Stimulated activated CD8-positive, alpha-beta memory T cell treated with anti-CD3 and anti-CD28 coated beads, Interleukin-15, amount 100 ng/mL, for 1 hour (primary cell): ENCODE measurements at places on chromosomes 13 and 19.

GRCh38 chr13:26062853-26063444, 11.1 kb upstream of the SHISA2 start:
- no peak for DNase-seq

- DNase-seq, result no peak
Measured at GRCh38 chr13:60836821-60837220, 439.8 kb downstream of the TDRD3 start.

DNA sequence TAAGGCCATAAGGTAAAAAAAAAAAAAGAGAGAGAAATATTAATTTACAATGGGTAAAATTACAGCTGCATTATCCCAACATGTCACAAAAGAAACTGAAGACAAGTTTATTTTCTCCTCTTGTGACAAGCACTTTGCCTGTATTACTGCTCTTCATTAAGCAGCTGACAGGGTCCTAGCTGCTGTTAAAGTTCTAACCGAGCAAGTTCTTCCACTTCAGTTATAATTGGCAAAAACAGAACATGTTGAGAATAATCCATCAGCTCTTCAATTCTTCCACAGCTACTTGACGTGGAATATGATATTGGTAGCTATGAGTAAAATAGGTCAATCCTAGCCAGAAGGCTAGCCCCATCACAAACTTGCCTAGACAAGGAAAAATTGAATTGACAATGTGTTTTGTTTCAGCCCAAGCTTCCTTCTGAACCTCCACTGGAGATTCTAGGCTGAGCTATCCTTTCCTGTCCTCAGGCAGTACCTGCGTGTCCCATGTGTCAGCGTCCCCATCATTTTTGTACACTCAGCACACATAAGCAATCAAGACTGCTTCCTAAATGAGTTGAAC, 32.2 kb upstream of the DOCK9 start:
- no peak for DNase-seq

- no peak for DNase-seq
Measured at GRCh38 chr13:96581741-96582140, 412.5 kb downstream of the OXGR1 start.

DNA sequence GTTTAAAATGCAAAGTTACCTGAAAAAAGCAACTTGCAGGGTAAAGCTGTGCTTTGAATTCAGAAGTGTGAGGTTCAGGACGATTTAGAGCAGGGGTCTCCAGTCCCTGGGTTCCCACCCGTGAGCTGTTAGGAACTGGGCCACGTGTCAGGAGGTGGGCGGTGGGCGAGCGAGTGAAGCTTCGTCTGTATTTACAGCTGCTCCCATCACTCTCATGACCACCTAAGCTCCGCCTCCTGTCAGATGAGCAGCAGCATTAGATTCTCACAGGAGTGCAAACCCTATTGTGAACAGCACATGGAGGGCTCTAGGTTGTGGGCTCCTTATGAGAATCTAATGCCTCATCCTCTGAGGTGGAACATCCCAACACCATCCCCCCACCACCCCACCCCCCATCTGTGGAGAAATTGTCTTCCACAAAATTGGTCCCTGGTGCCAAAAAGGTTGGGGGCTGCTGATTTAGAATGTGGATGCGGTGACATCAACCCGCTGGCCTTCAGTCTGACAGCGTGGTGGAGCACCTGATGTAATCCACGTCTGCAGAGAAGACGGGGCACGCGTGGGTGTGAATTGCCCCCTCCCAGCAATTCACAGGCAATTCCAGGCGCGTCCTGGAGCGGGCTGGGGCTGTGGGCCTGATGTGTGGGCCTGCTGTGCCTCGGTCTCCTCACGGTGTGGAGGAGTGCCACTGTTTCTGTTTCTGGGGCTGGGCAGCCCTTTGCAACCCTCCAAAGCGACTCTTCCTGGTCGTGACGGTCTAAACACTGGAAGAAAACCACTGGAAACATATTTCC, 214.0 kb upstream of the SOX1 start:
- no peak for DNase-seq

GRCh38 chr13:24511019-24511815, 1.4 kb downstream of the PARP4 start:
- no peak for DNase-seq

- no peak for DNase-seq
Measured at GRCh38 chr13:112819816-112820215, 130.0 kb downstream of the ATP11A start.

- DNase-seq, result no peak
Measured at GRCh38 chr19:30102666-30103065, 160.6 kb downstream of the URI1 start.

DNA sequence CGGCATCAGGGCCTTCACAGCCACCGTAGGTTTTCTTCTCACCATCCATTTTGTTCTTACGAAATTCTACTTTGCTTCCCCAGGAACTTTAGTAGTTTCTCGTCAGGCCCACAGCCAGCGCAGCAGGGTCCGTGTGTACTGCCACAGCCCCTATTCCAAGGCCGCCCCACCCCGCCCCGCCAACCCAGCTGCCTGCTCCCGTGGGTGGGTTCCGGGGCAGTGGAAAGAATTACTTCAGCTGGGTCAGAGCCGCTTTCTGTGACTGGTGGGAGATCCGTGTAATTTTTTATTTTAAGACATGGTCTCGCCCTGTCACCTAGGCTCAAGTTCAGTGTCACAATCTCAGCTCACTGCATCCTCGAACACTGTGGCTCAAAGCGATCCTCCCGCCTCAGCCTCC, 4.2 kb downstream of the OR7D2 start:
- no peak for DNase-seq

DNA sequence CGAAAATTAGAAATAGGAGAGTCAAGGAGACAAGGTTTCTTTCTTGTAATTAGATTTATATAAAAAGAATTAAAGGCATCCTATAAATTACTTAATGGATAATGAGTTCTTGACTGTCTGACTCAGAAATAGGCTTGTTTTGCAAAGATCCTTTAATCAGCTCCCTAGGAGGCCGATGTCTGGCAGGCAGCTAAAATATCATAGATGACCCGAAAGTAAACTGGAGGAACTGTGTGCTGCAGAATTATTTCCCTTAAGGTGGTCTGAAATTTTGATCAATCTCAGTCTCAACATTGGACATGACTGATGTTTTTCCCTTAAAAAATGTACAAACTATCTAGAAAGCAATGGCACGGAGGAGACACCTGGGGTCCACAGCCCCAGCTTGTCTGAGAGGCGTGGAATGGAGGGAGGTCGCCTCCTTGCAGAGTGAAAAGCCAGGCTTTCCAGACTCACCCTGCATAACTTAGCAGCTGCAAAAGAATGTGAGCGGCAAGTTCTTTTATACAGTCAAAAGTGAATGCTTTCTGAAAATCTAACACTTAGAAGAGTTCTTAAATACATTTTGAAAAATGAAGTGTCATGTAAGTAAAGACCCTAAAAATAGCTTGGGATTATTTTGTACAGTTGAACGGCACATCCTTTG, 44.8 kb downstream of the MBNL2 start:
- DNase-seq, result no peak

- no peak for DNase-seq
Measured at GRCh38 chr13:32590266-32590665, 4.0 kb downstream of the PDS5B start.

DNA sequence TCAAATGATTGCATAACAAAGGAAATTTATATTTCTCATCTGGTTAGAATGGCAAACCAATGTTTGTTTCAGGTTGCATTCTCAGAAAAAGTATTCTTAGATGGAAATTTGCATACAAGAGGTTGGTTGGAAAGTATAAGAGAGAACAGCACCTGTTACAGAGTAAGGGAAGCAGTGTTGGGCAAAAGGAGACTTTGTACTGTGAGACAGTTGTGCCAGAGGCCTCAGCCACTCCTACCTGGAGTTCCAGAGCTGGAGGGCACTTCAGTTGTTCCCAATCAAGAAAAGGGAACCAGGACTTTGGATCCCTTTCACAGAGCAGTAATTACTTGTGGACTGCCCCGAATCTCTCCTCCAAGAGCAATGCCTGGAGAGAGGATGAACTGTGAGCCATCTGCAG, 81.8 kb downstream of the SPRY2 start:
- no peak for DNase-seq
